Stimulated activated CD8-positive, alpha-beta memory T cell treated with anti-CD3 and anti-CD28 coated beads, Interleukin-7, amount 100 ng/mL, for 1 hour (primary cell): ENCODE measurements at places on chromosomes 5 and 9.

DNA sequence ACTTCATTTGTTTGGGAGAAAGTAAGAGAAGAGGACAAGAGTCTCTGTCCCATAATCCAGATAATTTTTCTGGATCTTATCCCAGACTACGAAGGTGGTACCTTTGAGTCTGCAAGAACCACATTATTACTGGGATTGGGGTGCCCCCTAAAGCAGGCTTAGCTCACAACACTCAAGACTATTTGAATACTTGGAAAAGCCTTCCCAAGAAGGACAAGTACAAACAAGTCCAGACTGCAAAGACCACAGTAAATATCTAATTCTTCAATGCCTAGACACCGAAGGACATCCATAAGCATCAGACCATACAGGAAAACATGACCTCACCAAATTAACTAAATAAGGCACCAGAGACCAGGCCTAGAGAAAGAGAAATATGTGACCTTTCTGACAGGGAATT is 40.2 kb upstream of the TMED7 start:
- no peak for DNase-seq

GRCh38 chr9:120855827-120856670 is 13.3 kb upstream of the PSMD5 start:
- no peak for DNase-seq

GRCh38 chr9:40909821-40910220 is 218.7 kb downstream of the FOXD4L6 start:
- no peak for DNase-seq

GRCh38 chr9:107841076-107841475 is 351.5 kb upstream of the KLF4 start:
- no peak for DNase-seq

GRCh38 chr5:108059334-108059733 is 322.6 kb downstream of the FBXL17 start:
- DNase-seq, result no peak

DNA sequence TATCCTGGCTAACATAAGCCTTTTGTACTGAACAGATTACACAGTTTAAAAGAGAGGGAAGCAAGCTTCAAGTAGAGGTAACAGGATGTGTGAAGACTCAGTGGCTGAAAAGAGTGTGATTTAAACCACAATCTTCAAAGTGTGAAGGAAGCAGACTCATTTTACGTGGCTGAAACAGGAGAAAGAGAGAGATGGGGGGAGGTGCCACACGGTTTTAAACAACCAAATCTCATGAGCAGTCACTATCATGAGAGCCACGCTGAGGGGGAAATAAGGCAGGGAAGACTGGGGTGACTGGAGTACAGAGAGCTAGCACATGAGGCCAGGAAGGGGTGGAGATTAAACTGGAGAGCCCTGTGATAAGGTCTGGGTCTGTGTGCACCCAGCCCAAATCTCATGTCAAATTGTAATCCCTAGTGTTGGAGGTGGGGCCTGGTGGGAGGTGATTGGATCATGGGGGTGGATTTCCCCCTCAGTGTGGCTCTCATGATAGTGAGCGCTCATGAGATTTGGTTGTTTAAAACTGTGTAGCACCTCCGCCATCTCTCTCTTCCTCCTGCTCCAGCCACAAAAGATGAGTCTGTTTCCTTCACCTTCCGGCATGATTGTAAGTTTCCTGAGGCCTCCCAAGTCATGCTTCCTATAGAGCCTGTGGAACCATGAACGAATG is 318.6 kb upstream of the CD180 start:
- no peak for DNase-seq

DNA sequence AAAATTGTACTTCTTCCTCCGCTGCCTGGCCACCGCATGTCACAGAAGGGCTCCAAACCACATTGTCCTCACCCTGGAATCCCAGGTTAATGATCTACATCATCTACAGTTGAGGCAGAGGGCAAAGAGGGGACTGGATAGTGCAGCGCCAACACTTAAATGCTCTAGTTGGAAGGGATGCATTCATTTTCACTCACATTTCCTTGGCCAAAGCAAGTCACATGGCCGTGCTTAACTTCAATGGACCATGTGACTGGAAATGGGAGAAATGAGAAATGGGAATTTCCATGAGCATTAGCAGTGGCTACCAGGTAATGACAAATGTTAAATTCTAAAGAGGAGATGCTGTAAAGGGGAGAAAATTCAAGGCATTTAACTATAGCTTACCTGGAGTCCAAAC is 13.3 kb upstream of the GNAQ start:
- no peak for DNase-seq

- no peak for DNase-seq
These were observed 134.1 kb downstream of the ACTBL2 start for GRCh38 chr5:57348376-57349140.

- no peak for DNase-seq
These were observed 172.2 kb downstream of the CDC42SE2 start for GRCh38 chr5:131436081-131436480.

GRCh38 chr9:109479822-109480221 is 18.3 kb downstream of the PTPN3 start:
- DNase-seq, result no peak

GRCh38 chr5:20556115-20556763 is 568.2 kb upstream of the CDH18 start:
- DNase-seq, result no peak

- DNase-seq, result no peak
These were observed 131.1 kb downstream of the ST8SIA4 start for GRCh38 chr5:100772006-100772405.

DNA sequence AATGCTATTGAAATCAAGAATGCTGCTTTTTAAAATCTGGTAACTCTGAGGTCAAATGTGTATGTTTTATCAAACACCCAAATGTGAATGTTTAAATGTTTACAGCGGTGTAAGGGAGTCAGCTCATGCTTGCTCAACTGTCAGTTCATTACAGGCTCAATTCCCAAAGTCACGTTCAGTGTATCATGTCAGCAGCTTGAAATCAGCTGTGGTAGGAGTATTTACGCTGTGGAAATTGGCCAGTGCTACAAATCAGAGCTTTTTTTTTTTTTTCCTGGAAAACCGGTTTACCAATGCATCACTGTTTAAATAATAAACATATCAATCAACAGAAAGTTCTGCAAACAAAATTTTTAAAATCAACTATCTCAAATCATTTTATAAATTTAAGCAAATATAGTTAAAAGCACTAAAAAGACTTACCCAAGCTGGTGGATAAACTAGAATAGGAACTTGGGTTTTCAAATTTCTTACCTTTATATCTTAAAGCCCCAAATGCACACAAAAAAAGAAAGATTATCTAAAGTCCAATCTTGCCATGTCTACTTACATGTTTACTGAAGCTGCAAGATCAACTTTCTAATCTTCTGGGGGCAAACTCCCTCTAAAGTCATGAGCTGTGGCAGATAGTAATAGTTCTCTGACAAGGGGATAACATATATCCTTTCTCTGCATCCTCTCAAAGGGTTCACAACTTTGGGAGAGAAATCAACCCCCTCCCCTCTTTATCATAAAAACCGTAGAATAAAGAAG is 57.6 kb upstream of the GRAMD2B start:
- DNase-seq, result no peak

GRCh38 chr9:118962426-118962825 is 406.8 kb downstream of the BRINP1 start:
- no peak for DNase-seq

- DNase-seq, result no peak
These were observed 49.7 kb downstream of the KIF24 start for GRCh38 chr9:34279411-34279810.

DNA sequence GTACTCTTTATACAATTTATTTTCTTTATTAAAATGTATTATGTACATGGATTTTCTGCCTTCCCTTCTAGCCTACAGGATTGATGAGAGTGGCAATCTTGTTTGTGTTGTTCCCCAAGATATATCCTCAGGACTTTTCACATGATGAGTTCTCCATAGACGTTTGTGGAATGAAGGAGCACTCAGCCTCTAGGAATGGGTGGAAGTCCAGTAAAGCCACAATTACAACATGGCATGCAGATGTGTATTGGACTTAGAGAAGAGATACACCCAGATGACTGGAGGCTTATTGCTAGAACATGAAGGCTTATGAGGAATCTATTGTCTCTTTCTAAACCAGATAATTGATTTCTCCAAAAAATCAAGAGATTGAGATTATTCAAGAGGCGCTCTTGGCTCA is 8.2 kb upstream of the DOCK2 start:
- DNase-seq, result no peak

GRCh38 chr9:72255569-72255968 is 106.3 kb downstream of the GDA start:
- no peak for DNase-seq

DNA sequence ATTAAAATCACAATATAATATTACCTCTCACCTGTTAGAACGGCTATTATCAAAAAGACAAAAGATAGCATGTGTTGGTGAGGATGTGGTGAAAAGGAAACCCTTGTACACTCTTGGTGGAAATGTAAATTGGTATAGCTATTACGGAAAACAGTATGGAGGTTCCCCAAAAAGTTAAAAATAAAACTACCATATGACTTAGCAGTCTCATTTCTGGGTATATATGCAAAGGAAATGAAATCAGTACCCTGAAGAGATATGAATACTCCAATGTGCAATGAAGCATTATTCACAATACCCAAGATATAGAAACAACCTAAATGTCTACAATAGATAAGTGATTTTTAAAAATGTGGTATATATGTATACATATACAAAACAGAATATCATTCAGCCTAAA is 199.9 kb downstream of the SNX18 start:
- no peak for DNase-seq

DNA sequence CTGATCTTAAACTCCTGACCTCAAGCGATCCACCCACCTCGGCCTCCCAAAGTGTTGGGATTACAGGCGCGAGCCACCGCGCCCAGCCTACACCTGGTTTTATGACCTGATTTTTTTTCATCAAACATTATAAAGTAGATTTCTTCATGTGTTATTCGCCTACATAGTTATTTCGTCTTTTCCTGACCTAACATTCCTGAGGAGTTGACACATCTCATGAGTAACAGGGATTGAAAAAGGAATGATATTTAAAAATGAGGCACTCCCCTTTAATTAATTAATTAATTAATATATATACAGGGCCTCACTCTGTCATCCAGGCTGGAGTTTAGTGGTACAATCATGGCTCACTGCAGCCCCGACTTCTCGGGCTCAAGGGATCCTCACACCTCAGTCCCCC is 20.2 kb upstream of the MTMR12 start:
- no peak for DNase-seq

- no peak for DNase-seq
These were observed 6.7 kb downstream of the FAM114A2 start for GRCh38 chr5:154031937-154032489.

DNA sequence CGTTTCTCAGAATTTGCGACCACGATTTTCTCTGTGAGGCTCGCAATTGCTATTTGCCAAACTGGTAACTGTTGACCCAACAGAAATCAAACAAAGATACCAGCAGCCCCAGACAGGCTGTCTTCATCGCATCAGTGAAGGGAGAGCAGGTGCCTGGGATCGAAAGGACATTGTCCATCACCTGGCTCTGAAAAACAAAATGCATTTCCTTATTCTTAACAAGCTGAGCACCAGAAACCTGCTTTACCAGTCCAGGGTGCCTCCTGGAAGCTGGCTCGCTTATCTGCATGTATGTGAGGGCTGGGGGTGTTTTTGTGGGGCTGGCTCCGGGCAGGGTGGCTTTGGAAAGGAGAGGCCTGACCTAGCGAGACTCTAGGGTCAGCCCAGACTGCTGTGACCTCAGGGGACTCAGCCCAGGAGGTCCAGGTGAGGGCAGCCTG is 24.7 kb downstream of the WWC1 start:
- no peak for DNase-seq

DNA sequence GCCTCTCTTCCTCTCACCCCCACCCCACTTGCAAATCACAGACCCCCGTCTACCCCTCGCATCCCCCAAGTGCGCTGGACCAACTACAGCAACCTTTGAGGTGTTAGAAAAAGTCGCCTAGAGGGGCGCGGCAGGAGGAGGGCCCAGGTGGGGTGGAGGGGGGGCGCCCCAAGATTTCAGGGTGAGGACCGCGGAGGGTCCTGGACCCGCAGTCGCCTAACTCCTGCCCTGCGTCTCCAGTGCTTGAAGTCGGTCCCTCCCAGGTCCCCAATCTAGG is 379 bp upstream of the EGFLAM start:
- no peak for DNase-seq

DNA sequence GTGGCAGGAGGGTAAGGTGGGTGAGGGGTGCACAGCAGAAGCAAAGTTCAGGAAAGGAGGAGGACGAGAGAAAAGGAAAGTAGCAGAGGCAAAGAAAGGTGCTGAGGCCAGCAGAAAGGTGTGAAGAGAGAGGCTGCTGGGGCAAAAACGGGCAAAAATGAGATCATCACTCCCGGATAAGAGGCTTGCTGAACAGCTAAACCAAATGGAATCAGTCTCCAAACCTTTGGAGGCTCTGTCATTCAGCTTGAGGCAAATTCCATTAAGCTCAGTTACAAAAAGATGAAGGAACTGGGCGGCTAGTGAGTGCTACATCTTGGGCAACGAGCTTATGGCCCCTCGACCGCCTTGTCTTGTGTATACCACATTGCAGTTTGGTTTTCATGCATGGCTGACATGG is 136.4 kb downstream of the FSTL4 start:
- no peak for DNase-seq

GRCh38 chr5:13932561-13932960 is 11.9 kb downstream of the DNAH5 start:
- DNase-seq, result no peak

- no peak for DNase-seq
These were observed 224.1 kb downstream of the MEF2C start for GRCh38 chr5:88658886-88659285.

DNA sequence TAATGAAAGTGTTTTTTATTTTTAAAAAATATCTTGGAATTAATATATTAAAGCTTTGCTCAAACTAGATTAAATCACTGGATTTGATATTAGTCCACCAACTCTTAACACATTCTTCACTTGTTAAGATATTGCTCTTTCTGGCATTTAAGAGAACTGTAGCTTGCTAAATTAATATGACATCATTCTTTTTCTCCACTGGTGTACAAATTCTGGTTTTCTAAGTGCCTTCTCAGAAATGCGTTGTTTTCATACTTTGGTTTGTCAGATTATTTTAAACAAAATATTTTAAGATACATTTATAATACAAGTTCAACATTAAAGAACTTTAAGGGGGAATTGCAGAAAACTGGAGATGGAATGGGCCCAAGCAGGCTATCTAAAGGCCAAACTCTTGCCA is 87.6 kb upstream of the IFNE start:
- no peak for DNase-seq

- no peak for DNase-seq
These were observed 39.4 kb downstream of the MRPL36 start for GRCh38 chr5:1760231-1760630.

GRCh38 chr9:27683181-27683580 is 109.9 kb upstream of the C9orf72 start:
- DNase-seq, result no peak

GRCh38 chr5:135608361-135608760 is 29.6 kb upstream of the CXCL14 start:
- DNase-seq, result no peak

- DNase-seq, result no peak
These were observed 317.2 kb upstream of the GRAMD2B start for GRCh38 chr5:126106029-126106428.

- no peak for DNase-seq
These were observed 68.8 kb upstream of the PANK3 start for GRCh38 chr5:168648016-168648415.
